ENCODE measurements at places on chromosomes 1 and 21. TPM values are rescaled to one million over a fixed set of nuclear protein-coding genes. Genes with fewer than 3 reads are reported as not detected.
A peak's percentile ranks its signal among the peaks of the same experiment; 100 is the strongest.

DNA sequence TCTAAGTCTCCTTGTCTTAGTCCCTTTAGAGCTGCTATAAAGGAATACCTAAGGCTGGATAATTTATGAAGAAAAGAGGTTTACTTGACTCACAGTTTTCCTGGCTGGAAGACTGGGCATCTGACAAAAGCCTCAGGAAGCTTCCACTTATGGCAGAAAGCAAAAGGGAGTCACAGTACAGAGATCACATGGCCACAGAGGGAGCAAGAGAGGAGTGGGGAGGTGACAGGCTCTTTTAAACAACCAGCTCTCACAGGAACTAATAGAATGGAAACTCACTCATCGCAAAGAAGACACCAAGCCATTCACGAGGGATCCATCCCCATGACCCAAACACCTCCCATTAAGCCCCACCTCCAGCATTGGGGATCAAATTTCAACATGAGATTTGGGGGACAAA lies 68.8 kb downstream of the DDAH1 start:
- DNase-seq = no peak

- no peak for DNase-seq
Measured at GRCh38 chr1:6625584-6626149, 999 bp downstream of the THAP3 start.

DNA sequence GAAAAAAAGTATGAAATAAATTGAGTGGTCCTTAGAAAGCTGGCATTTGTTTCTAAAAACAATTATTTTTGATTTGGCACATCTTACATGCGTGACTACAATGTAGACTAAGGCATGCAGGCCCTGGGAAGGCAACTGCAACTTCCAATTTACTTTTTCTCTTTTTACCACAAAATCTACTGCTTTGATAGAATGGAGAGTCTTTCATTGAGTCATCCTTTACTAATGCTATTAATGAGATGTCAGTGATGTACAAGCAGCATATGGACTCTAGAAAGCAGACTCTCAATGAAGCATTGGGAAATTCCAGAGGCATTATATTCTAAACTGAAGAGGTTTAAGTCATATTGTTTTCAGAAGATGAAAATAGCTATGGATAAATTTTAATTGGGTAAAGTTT lies 29.6 kb upstream of the PRRX1 start:
- no peak for DNase-seq

GRCh38 chr1:30965924-30966599 lies 57.5 kb upstream of the SDC3 start:
- no peak for DNase-seq

GRCh38 chr1:76799700-76800099 lies 67.6 kb upstream of the ST6GALNAC5 start:
- no peak for DNase-seq

- DNase-seq = no peak
Measured at GRCh38 chr21:24456358-24456757, 1150.9 kb downstream of the MRPL39 start.

GRCh38 chr1:162899422-162900146 lies 38.6 kb upstream of the CCDC190 start:
- no peak for DNase-seq

DNA sequence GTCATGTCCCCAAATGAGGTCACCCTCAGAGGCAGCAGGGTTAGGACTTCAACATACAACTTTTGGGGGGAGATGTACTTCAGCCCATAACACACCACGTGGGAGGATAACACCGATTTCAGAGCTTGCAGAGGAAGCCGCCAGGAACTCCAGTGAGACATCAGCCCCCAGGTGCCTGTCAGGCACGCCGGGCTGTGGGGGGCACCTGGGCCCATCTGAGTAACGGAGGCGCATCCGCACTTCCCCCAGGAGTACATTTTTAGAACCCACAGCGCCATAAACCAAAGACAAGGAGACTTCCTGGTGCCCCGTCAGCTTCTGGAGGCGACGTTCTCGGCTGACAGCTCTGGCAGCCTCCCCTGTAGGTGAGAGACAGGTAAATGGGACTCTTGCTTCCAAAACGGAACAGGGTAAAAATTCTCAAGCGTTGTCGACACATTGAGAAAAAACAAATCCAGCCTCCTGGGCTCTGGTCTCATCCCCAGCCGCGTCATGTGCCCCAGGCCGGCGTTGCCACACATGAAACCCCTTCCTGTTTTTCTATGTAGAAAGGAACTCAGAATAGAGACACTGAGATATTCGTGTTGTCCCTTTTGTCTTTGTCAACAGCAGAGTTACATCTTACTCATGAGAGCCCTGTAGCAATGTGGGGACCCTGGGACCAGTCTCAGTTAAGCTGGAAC lies 93.3 kb downstream of the PDE9A start:
- DNase-seq = peak; percentile 82

DNA sequence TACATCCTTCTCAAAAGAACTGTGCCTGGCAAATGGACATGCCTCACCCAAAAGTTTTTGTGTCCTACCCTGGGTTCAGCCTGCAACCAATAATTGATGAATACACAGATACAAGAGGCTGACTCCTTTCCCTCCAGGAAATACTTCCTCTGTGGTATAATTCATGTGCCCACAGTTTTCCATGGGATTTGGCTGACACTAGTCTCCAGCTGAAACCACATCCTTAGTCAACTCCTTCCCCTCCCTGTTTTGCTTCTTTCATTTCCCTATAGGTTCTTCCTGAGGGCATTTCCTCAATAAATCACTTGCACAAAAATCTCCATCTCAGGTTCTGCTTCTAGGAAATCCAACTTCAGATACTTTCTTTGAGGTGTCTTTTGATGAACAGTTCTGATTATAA lies 436.6 kb upstream of the C1orf87 start:
- no peak for DNase-seq

GRCh38 chr1:150072959-150073358 lies 5.4 kb downstream of the VPS45 start:
- DNase-seq = peak; percentile 12

GRCh38 chr1:235954306-235955283 lies 87.9 kb upstream of the LYST start:
- DNase-seq = no peak

DNA sequence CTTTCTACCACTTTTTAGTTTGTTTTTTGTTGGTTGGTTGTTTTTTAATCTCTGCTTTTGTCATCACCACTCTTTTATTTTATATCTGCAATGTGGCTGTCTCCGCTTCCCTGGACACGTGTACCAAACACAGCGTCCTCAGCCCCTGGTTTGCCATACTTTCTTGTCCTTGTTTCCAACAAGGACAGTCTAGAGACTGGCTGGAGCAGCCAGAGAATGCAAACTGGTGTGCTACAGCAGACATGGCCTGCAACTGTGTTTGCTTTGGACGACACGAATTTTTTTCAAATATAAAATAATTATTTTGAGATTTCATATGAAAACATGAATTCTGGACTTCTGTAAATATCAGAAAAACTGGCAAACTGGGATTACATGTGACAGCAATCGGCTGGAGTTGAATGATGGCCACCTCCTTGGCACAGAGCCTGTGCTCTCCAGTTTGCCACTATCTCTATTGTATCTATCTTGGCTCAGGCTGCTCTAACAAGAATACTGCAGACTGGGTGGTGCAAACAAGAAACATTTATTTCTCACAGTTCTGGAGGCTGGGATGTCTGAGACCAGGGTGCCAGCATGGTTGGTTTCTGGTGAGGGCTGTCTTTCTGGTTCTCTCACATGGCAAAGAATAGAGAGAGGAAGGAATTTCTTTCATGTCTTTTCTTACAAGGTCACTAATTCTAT lies 34.6 kb upstream of the POU2F1 start:
- no peak for DNase-seq

GRCh38 chr1:93749894-93750301 lies 68.3 kb upstream of the BCAR3 start:
- no peak for DNase-seq

DNA sequence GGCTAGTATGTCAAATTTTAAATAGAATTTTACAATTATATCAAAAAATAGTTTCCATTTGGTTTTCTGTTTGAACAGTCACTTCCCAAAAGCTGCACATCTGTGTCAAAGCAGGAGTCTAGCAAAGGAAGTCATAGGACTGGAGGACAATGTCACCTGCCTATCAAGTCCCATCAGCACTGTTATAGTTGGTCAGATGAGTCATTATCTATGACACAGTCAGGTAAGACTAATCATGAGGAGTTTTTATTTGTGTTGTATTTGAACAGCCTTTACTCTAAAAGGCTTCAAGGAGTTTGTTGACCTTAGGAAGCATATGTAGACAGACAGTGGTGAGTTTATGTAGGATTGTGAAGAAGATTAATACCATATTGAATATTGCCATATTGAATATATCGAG lies 74.2 kb upstream of the QSOX1 start:
- no peak for DNase-seq

DNA sequence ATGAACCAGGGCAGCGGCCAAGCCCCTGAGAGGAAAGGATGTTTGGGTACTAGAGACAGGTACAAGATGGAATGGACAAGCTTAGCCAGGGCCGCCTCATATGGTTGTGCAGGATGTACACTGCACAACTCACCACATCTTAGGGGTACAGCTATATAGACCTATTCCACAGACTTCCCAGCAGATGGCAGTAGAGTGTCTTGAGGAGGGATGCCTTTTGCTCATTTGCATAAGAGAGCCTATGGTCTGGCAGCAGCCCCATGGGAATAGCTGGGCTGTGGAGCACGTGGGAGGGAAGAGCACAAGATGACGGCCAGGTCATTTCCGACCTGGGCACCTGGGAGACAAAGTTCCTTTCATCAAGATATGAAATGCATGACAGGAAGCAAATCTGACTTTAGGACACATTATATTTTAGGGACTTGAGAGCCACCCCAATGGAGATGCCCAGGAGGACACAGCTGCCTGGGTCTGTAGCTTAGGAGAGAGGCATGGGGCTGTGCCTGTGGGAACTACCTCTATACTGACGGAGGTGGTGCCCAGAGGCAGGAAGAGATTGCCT lies 215.5 kb downstream of the KCNJ6 start:
- peak; percentile 71 for DNase-seq

DNA sequence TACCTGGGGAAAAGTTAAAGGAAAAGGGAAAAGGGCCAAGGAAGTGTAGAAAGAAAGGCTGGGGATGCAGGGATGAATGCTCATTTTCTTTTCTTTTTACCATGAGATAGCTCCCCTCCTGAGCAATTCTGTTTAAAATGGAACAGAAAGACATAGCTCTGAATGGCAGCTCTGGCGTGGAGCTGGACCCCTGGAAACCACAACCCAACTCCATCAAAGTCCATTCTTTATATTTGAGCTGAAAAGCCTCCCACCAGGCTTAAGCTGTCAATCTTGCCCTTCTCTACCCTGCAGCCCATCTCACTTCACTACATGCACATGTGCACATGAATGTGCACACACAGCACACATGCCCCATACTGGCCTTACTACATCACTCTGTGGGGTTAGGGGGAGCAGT lies 69.2 kb downstream of the TNR start:
- no peak for DNase-seq

- no peak for DNase-seq
Measured at GRCh38 chr1:218413179-218413578, 68.0 kb downstream of the TGFB2 start.

- DNase-seq = peak; percentile 72
Measured at GRCh38 chr1:58575551-58576324, 1.3 kb downstream of the TACSTD2 start.

GRCh38 chr1:103326595-103326994 lies 198.9 kb upstream of the RNPC3 start:
- no peak for DNase-seq

DNA sequence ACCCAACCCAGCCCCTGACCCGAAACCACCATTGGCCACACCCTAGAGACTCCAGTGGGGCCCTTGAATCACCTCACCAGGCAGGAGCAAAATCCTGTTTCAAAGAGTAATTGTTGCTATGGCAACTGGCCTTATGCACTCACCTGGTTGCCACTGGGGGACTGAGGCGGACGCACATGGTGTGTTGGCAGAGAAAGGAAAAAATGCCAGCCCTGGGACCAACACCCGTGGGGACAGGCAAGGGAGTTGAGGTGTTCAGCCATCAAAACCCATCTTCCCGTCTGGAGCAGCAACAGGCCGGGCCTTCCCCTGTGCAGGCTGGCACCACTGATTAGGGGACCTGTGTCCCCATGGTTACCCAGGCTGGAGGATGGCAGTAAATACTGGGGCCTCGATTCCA lies 395.8 kb upstream of the VAMP3 start:
- no peak for DNase-seq

DNA sequence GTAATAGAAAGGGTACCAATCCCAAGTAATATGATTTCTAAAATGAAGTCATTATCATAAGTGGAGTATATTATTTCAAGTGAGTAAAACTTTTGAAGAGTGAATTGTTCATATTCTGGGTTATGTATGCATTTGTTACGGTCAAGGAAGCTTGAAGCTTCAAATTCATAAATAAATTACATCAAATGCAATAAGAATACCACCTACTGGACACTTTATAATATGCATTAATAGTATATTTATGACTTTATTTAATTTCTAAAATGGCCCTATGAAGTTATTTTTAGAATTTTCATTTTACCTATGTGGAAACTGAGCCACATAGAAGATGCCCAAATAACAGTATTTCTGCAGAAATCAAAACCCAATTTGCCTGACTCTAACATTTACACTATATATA lies 260.6 kb downstream of the SMYD3 start:
- DNase-seq = no peak

DNA sequence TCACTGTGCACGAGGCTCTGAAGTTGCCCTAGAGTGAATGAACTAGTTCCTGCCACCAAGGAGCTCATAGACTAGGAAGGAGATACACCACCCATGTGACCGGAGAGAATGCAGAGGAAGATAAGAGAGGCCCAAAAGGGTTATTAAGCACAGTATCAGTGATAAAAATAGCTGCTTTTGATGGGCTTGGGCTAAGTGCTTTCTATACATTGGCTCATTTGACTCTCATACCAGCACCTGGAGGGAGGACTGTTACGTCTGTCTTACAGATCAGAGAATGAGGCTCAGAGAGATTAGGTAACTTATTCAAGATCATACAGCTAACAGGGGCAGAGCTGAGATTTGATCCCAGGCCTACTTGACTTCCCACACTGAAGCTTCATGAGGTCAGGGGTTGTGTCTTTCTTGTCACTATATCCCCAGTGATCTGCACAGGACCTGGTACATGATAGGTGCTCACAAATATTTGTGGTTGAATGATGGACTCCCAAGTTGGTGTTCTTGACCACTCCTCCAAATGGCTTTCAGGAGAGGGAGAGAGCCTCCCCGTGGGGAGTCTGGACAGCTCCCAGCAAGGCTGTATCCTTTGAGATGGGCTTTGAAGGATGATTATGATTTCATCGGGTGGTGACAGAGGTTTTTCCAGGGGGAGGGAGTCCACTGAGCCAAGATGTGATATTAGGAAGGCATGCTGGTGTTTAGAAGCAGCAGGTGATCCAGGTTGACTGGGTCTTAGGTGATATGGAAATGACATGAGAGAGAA lies 14.4 kb downstream of the PPFIA4 start:
- no peak for DNase-seq

MFN2 gene
- 45.4 TPM for polyA plus RNA-seq

TBX15 gene
- polyA plus RNA-seq = 0.31 TPM

INKA2 gene
- polyA plus RNA-seq = 4.8 TPM

FAM78B gene
- 1.1 TPM for polyA plus RNA-seq

GJC2 gene
- polyA plus RNA-seq = 3.0 TPM

FAM110D gene
- polyA plus RNA-seq = 1.9 TPM

TIAM1 gene
- polyA plus RNA-seq = 51.1 TPM

TRIM17 gene
- 3.6 TPM for polyA plus RNA-seq
